Astrocyte of the cerebellum (primary cell): ENCODE measurements at places on chromosomes 12 and 14.
A peak's percentile ranks its signal among the peaks of the same experiment; 100 is the strongest.

- DNase-seq, result no peak
Observed at GRCh38 chr14:77181603-77182437, at the start of gene TMEM63C. Gene TMEM63C, plus strand, starts transcription at chr14:77181798. Its CDS starts 37,016 bp downstream, at chr14:77218814.

DNA sequence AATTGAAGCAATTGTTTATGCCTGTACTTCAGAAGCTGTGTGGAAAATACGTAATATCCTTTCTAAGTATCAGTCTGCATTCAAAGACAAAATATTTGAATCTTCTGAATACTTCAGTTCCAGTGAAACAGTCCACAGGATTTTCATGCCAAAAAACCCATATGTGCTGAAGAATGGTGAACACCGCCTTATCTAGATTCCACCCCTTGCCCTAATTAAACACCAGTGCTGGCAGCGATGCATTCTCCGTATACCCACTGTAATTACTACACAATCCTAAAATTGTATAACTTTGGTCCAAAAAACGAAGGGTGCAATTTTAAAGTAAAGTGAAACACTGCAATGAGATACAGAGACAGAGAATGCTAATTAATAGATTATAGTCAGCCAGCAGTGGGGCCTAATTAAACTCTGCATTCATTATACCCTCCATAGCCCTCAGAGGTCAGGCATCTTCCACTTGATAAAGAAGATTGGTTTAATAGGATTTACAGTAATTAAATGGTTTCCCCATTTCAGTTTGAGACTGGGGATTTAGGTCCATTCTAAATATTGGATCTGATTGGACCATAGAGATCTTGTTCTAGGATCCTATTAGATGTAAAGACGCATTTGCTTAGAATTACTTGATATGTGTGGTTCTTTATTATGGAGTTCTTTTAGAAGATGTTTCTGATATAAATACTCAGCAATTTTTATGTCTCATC is 43.9 kb downstream of the ERC1 start:
- no peak for DNase-seq

DNA sequence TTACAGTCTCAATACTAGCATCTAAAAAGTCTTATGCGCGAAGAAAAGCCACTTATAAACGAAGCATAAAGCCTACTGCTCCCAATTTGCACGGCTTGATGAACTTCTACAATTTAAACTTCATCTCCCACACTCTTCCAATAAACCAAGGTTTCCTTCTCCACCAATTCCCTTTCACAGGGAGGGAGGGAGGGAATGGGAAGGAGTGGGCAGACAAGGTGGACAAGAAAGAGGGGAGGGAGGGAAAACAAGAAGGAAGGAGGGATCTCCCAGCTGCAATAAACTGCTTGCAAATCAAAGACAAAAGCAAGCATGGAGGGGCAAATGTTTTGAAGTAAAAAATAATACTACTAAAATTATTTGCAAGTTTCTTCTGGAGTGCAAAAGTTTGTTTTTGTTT is 64.5 kb downstream of the MED13L start:
- DNase-seq, result no peak

DNA sequence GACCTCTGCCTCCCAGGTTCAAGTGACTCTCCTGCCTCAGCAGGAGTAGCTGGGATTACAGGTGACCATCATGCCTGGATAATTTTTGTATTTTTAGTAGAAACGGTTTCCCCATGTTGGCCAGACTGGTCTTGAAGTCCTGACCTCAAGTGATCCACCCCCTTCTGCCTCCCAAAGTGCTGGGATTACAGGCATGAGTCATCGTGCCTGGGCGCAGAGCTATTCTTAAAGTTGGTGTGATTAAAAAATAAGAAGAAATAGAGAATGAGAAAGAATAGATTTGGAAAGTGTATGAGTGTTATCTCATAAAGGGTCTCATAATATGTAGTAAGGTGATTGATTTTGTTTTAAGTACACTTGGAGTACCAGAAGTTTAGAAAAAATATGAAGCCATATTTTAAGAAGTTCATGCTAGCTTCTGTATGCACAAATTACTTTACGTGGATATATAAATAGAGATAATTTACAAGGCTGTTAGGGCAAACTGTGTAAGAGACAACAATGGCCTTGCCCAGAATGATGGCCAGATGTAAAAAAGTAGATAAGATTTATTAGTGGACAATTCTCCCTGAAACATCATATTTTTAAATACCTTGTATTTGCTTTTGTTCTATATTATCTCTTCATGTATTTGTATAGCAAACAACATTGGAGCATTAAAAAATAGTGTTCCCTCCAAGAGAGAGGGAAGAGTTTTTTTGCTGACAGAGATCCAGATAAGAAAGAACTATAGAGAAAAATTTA is 1108.5 kb downstream of the SLC16A7 start:
- DNase-seq, result no peak

DNA sequence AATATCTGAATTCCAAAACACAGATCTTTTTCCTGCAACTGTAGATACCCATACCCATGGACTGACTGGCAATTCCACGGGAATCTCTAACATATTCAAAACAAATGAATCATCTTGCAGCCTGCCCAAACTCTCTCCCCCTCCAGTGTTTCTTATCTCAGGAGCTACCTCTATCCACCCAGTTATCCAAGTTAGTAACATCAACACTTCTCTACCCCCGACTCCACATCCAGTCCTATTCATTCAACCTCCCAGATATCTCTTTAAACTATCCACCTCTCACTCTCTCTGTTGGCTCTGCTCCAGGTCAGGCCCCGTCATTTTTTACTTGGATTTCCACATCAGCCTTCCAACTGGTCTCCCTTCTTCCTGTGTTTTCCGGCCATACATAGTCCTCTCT is 6.7 kb upstream of the KCNH5 start:
- no peak for DNase-seq

DNA sequence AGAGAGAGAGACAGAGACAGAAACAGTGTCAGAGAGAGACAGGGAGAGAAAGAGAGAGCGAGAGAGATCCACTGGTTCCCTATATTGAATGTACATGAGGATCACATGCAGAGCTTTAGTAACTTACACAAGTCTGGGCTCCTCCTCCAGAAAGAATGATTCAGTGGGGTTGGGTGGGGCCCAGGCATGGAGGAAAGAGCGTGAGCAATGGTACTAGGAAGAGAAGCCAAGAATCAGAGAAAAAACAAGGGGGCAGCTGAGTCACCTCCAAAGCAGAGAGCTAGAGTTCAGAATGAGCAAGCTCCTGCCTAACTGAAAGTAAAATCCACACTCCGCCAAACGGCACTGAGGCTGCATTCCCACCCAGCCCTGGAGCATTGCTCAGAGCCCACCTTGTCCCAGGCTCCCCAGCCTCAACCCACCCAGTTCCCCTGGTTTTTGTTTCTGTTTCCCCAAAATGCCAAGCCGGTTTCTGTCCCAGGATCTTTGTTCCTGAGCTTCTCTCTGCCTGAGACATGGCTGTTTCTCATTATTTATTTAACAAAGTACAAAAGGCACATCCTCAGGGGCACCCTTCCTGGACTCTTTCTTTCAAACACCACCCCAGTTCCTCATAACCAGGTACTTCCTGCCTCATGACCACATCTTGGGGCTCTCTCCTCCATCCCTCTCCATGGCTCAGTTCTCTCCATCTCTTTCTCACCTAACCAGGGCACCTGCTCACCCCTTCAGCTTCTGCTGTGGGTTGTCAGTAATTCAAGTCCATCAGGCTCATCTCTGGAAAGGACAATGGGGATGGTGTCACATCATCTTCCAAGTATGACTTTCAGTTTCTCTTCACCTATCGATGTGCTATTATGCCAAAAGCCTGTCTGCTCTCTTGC is 670.3 kb upstream of the TBX3 start:
- DNase-seq, result peak; percentile 92

- DNase-seq, result no peak
Observed at GRCh38 chr12:41459111-41459905, 271.2 kb downstream of the PDZRN4 start.

DNA sequence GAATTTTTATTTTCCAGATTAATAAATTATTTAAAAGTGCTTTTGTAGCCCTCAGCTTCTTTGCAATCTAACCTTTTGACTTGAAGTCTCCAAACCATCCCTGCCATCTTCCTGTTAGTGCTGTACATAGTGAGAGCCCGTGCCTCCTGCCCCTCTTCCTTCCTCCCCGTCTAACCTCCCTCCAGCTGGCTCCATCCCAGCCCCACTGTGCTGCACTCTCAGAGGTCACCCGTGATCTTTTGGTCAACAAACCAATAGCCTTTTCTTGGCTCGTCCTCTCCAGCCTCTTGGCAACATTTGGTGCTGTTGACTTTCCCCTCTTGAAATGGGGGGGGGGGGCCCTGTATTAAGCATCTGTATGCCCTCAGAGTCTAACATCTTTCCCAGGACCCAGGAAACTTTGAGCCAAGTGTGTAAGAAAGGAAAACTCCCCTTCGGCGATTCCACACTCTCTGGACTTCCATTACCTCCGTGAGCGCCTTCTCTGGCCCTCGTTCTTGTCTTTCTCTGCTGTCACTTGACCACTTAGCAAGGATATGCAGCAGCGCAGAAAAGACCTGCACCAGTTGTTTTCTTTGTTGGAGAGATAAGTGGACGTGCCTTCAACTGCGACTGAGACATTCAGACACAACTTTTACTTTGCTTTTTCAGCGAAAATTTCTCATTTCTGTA is 44.1 kb downstream of the FBXW8 start:
- no peak for DNase-seq

DNA sequence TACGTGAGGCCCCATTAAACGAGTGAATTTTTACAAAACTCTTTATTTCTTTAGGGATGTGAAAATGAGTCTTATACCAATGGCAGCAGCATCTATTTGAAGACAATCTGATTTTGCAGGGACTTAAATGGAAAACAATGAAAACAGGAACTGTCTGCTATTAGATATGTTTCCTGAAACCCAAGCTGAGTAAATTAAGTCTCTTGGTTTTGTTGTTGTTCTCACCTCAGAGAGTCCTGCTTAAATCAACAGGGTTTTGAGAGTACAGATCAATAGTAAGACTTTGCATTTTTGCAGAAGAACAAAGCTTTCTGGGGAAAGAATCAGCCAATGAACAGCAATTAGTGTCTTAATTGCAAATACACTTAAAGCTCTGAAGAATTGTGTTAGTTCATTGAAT is 39.1 kb upstream of the LGR5 start:
- DNase-seq, result no peak

DNA sequence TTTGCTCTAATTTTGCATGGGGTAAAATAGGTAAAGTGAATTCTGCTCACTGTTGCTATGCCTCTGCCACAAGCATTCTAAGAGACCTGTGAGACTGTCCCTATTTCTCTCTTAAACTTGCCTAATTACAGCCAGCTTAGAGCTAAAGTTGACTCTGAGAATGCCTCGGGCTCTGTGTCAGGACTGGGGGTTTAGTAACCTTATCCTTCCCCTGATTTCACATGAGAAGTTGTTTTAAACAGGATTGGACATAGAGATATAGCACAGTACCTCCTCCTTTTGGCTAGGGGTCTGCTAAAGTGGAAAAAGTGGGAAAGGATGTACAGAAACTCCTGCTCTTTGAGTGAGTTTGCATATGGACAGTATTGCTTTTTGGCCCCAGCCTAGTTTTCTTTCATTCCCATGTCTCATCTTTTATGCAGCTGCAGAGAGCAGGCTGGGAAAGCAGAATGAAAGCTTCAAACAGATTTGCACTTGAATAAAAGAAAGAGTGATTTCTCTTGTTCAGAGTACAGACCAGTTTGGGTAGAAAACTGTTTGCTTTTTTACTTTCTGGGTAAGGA is 122.0 kb downstream of the RAD51B start:
- peak; percentile 22 for DNase-seq
